ENCODE measurements at places on chromosomes 2 and 18.
A peak's percentile ranks its signal among the peaks of the same experiment; 100 is the strongest.

DNA sequence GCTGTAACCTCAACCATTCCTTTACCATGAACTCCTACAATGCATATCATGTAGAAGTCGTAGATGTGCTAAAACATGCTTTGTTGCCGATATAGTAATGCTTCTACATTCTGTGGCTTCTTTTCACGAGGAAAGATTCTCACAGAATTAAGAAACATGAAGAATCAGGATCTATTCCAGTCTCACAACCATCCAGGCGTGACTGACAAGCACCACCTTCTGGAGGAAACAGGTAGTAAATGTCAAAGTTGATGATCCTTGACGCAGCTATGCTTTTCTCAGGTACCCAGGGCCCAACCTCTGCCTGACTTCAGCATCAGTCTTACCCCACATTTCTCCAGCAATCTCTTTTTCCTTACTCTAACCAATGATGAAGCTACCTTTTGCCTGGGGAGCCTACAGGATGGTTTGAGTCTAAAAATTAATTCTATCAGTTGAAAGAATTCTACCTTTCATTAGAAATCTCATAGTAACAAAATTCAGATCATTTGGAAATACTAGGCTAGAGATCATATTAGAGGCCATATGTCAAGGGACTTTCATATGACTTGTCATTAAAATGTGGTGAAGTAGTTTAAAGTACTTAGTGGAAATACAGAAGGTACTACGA is 123.3 kb upstream of the RND3 start:
- no peak for DNase-seq

DNA sequence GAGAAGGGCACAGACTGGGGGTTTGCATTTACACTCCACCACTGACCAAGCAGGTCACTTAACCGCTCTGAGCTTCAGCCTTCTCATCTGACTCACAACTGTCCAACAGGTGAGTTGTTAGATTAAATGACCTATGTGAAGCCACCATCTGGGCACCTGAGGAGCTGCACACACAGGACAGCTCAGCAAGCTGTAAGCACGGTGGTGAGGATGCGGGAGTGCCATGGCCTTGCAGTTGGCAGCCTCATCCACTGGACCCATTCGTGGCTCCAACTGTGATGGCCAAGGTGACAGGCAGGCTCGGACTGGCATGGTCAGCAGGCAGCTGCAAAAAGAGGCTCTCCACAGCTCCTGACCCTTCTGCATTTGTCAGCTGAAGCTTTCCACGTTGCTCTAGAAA is 23.3 kb upstream of the AMMECR1L start:
- no peak for DNase-seq

DNA sequence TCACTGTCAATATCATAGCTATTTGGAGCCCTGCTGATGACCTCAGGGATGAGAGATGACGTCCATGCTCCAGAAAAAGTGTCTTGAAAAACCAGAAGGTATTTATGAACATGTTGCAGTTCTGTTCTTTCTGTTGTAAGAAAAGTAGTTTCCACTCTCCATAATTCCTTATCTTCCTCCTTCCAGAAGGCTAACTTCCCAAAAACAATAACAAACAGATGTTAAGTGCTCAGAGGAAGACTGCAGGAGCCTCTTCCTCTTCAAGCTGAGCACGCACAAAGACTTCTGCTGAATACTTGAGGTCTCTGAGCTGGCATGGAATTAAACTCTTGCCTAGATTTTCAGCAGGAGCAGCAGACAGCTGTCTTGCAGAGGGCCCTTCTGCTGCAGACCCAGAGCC is 434.5 kb upstream of the KLHL29 start:
- DNase-seq = no peak

- no peak for DNase-seq
Measured at GRCh38 chr2:233386382-233387041, 32.2 kb downstream of the DGKD start.

- DNase-seq = peak; percentile 63
Measured at GRCh38 chr2:160406591-160407392, 86.8 kb downstream of the RBMS1 start.

GRCh38 chr2:222193328-222193983 is 105.3 kb downstream of the PAX3 start:
- no peak for DNase-seq

DNA sequence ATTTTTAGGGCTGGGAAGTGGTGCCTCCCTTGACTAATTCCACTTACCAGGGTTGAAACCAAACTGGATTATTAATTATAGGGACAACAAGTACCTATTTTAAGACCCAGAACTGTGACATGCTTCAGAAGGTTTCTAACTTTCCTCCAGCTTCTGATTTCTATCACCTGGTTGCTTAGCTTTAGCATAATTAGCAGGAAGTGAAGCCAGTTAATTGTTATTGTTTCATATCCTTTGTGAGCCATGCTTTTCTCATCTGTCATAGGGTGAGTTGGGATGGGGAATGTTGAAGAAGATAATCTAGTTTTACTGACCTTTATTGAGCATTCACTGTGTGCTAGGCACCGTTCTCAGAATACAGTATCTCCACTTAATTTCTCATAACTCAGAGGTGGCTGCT is 3.2 kb downstream of the YPEL5 start:
- DNase-seq = no peak

- no peak for DNase-seq
Measured at GRCh38 chr2:219126555-219126954, 34.1 kb downstream of the NHEJ1 start.

- no peak for DNase-seq
Measured at GRCh38 chr2:119827866-119828507, 68.3 kb downstream of the PTPN4 start.

DNA sequence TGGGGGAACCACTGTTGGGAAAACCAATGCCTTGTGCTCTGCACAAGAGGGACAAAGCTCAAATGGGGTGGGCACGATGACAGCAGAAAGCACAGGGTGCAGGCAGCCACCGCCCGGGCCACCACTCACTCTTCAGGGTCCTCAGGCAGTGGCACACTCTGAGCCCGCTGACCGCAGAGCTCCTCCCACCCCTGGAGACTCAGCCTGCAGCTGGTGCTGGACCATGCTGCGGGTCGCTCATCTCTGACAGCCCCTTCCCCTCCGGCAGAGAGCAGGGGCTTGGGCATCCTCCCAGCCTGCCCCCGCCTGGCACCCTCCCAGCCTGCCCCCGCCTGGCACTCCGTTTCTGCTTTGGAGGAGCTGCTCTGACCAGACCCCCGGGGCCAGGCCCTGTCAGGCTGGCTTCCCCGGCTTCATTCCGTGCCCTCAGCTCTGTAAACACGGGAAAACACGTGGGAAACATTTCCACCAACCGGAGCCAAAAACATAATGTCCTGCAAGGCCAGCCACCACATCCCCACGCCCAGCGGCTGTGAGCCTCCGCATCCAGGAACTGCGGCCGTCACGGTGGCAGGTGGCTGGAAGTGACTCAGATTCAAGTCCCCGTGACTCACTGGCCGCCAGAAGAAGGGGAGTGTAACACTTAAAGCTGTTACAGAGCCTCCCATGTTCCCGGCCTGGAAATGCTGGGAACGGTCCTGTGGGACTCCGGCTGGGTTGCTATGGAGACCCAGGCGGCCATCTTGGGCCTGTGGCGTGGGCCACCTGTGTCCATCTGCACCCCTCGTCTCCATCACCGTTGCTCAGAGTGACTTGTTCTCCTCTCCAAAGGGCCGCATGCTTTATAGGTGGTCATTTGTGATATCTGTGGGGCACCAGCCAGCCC is 6.8 kb upstream of the SNED1 start:
- DNase-seq = no peak

- DNase-seq = no peak
Measured at GRCh38 chr2:23564615-23564960, 179.6 kb downstream of the KLHL29 start.

- no peak for DNase-seq
Measured at GRCh38 chr2:101930019-101930418, 61.7 kb upstream of the IL1R2 start.

DNA sequence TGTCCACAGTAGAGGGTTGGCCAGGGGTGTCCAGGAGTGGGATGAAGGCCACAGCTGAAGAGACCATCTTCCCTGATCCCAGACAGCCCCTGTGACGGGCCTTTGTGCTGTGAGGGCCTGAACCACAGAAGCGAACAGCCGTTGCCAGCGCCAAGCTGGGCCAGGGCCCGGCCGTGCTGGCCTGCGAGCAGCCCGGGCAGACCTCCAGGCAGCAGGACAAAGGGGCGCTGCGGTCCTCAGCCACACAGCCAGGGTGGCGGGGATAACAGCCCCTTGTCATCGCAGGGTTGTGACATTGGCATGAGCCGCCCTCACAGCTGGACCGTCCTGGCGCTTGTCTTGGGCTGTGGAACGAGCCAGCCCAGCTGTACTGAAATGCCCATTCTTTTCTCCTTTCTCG is 161.1 kb downstream of the FAM210A start:
- no peak for DNase-seq

- no peak for DNase-seq
Measured at GRCh38 chr18:48986851-48987761, 36.3 kb upstream of the SMAD7 start.

DNA sequence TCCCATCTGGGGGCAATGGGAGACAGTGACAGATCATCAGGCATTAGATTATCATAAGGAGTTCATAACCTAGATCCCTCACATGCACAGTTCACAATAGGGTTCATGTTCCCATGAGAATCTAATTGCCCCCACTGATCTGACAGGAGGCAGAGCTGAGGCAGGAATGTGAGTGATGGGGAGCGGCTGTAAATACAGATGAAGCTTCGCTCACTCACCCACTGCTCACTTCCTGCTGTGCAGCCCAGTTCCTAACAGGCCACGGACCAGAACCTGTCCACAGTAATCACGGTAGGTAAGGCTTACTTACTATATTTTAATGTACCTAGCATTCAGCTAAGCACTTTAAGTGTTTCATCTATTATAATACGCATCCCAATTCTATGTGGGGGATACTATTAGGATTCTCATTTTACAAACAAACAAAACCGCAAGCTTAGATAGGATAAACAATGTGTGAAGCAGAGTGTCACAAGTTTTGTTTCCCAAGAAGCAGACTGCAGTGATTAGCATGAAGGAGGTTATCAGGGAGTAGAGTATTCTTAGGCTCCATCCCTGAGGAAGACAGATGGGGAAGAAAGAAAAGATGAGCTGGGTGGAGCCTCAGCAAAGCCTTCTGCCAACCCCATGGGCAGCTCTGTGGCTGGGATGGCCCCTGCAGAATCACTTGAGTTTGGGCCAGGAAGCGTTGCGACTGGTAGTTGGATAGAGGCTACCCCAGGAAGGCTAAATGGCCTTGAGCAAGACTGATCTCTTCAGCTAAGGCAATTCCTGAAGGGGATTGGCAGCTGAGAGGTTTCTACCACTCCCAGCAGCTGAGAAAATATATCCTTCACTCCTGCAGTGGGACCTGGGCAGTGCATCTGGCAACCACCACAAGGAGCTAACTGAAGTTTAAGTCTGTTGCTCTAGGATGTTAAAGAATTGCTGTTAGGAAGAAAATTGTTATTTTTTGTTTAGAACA is 133.1 kb downstream of the MREG start:
- no peak for DNase-seq

GRCh38 chr18:63157293-63158011 is 162.1 kb downstream of the BCL2 start:
- no peak for DNase-seq

DNA sequence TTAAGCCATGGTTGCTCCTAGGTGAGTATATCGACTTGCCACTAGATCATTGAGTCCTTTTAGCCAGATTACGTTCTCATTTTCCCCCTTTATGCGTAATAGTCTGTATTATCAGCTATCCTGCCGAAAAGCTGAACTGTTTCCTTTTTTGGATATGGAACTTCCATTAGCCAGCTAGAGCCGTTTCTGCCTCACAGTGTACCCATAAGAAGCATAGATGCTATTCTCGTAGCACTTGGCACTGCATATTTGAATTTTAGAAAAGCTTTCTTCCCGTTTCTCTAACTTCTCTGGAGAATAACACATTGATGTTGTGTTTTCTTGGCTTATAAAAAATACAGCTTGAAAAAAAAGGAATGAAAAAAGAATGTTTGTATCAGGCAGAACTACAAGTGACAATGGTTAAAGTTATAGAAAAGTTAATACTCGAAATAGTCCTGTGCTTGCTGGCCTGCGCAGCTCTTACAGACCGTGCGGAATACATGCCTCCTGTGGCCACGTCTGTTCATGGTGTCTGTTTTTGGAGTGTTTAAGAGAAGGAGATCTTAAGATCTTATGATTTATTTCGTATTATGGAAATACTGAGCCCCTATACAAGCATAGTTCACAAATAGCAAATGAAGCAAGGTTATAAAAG is 710 bp downstream of the DUSP19 start:
- peak; percentile 1 for DNase-seq

DNA sequence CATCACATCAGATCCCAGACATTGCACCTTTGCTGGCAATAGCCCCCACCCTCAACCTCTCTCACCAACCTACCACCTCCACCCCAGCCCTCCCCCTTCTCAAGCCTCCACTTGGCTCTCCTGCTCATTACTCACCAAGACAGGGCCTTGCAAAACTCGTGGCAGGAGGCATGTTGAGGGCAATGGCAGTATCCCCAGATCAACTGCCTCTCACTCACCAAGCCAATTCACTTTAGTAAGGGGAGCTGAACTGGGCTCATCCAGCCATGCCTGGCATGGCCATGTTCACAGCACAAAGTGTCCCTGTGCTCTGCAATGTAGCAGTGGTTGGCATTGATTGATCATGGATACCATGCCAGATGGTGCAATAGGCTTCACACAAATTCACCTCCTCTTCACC is 46.3 kb upstream of the TEX51 start:
- DNase-seq = no peak

- DNase-seq = no peak
Measured at GRCh38 chr2:63642946-63643345, 54.2 kb downstream of the MDH1 start.

GRCh38 chr2:197786010-197786877 is 1.1 kb upstream of the BOLL start:
- DNase-seq = no peak

DNA sequence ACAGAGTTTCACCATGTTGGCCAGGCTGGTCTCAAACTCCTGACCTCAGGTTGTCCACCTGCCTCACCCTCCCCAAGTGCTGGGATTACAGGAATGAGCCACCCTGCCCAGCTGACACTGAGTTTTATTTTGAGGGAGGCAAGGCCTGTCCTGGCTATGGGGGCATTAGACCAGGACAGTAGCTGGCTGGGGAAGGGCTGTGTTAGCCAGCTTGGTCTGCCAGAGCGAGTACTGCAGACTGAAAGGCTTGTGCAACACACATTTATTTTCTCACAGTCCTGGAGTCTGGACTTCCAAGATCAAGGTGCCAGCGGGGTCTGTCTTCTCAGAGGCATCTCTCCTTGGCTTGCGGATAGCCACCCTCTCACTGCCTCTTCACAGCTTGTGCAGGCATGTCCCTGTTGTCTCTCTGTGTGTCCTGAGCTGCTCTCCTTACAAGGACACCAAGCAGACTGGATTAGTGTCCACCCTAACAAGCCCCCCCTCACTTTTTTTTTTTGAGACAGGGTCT is 59.4 kb upstream of the HAAO start:
- DNase-seq = no peak

- DNase-seq = no peak
Measured at GRCh38 chr2:176490061-176490861, 221.0 kb downstream of the MTX2 start.

DNA sequence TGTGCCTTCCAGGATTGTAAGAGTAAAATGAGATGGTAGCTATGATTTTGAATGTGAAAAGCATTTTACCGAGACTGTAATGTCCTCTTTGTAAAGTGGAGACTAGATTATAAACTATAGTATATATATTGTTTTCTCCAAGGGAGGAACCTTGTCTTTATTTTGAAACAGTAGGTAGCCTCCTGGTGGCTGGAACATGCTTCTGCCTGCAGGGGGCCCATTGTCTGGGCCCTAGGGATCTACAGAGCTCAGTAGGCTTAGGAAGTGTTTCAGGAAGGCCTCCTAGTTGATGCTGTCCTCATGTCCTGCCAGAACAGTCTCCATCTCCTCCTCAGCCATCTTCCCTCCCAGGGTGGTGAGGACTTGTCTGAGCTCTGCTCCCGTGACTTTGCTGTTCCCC is 3.0 kb downstream of the PIKFYVE start:
- no peak for DNase-seq
